ENCODE measurements at places on chromosomes 13 and 19.

- DNase-seq = no peak
Observed at GRCh38 chr13:100808330-100809128, 133.9 kb upstream of the TMTC4 start.

- DNase-seq = no peak
Observed at GRCh38 chr13:109880371-109881346, 94.3 kb upstream of the IRS2 start.

DNA sequence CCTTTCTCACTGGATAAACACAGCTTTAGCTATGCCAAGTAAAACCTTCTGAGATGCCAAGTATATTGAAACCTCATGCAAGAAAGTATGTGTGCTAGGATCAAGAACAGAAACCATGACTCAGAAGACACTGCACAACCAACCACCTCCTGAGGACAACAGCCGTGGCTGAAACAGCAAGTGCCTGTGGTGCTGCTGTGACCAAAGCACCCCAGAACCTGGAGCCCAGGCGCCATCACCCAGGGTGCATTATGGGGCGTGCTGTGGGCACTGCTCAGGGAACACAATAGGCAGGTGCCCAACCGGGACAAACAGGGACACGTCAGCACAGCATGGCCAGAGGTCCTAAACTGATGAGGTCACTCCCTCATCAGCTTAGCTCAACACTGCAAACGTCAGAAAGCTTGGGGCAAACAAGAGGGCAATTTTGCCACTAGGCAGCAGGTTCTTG lies 101.3 kb upstream of the SLC15A1 start:
- no peak for DNase-seq

- DNase-seq = no peak
Observed at GRCh38 chr13:71806886-71807285, 60.1 kb downstream of the DACH1 start.

GRCh38 chr19:12596927-12597548 lies 13.6 kb downstream of the ZNF490 start:
- DNase-seq = no peak
